ENCODE measurements at places on chromosomes 4 and X.

- DNase-seq: peak; percentile 41
These were observed 669 bp downstream of the IRF2 start for GRCh38 chr4:184473499-184474262.

DNA sequence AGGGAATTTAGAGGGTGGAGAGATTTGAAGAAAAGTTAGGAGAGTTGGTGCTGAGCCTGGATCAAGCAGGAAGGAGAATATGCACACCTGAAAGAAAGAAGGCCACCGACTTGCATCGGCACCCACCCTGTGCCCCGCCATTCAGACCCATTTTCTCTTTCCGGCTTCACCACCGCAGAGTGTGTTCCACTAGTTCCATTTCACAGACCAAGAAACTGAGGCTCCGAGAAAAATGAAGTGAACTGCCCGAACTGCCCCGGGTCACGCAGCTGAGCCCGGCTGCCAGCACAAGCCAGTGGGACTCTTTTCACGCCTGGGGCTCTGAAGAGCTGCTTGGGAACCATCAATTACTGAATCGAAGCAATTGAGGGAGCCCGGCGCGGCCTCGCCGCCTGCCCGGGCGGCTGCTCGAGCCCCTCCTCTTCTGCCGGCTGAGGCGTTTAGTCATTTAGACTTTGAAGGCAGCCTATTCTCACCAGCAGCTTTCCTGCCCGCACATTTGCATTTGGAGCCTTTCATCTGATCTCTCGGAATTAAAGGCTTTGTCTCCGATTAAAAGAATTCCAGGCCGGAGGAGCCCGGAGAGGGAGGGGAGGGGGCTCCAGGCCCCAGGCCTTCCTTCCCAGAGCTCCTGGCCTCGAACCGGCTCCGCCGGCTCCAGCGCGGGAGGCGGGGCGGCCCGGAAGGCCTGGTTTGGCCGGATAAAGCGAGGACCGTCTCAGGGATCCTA is 140.2 kb upstream of the PJA1 start:
- DNase-seq: no peak

- no peak for DNase-seq
These were observed 125.9 kb upstream of the TBL1X start for GRCh38 chrX:9338986-9339385.

DNA sequence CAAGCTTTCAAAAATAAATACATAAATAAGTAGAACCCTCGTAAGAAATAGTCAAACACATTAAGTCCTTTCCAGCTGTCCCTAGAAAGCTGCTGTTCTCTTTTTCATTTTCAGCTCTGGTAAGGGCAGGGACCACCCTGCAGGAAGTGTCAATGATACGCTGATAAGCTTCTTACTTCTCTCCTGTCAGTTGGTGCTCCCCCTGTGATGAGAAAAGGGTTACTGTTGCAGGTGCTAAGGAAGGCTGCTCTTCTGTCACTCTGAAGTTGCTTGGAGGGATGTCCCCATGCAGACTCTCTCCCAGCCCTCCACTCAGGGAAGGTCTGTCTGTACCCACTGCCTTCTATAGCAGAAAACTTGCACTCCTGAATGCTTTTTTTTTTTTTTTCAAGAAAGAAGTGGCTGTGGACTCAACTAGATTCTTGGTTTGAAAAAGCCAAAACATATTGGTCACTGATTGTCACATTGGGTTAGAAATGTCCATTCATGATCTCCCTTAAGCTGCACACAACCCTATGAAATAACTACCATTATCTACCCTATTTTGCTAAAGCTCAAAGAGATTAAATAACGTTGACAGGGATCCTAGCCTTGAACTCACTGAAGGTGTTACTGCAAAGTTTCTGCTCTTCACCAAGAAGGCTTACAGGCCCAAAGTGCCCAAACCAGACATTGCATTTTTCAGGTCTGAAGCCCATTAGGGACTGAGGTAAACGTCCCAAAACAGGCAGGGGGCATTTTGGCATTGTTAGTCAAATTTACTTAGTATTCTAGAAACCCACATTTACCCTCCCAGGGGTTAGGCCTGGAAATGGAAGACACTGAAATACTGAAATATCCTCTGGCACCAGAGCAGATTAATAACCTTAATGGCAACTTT is 1.2 kb downstream of the CXCL3 start:
- DNase-seq: no peak

DNA sequence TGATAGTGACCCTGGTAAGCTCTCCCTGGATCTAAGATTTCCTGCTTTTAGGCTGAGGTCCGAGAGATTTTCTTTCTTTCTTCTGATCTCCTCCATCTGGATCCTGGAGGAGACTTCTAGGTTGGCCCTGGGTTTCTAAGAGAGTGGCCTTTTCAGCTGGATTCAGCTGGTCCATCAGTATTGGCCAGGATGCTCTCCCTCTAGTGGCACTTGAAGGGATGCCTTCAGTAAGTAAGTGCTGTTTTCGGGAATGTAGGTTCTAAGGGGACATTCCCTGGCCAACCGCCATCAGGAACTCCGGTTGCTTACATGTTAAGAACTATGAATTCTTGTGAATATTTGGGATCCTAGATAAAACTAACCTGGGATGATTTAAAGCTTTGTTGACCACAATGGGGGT is 56.9 kb downstream of the SERTM2 start:
- no peak for DNase-seq

DNA sequence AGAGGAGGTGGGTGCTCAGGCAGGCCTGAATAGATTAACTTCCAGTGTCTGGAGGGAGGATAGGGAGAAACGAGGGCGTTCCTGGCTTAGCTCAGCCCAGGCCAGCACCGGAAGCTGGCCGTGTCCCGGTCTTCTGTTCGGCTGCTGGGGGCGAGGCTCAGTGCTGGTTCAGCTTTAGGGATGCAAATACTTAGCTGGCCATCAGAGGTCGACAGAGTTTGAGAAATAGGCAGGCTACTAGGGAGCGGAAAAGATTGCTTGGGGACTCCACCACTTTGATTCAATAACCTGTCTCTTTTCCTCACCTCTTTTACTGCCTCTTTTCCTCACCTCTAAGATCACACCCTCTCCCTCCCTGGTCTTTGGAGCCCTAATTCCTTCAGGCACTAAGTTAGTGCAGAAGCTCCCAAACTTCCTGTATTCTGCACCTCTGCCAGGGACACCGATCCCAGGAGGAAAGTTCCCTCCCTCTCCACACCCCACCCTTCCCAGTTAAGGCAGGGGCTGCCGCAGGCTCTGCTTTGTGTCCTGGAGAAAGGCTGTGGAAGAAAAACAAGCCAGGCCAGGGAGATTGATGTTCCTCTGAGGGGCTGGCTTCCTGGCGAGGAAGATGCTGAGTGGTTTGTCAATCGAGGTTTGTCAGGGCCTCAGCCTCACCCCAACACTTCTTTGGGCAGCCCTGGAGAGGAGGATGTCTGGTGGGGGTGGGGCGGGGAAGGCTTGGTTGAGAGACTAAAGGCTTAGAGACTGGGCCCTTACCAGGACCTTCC is 6.0 kb upstream of the EFNB1 start:
- DNase-seq: peak; percentile 45

GRCh38 chrX:23134136-23134535 is 134.4 kb downstream of the DDX53 start:
- no peak for DNase-seq

DNA sequence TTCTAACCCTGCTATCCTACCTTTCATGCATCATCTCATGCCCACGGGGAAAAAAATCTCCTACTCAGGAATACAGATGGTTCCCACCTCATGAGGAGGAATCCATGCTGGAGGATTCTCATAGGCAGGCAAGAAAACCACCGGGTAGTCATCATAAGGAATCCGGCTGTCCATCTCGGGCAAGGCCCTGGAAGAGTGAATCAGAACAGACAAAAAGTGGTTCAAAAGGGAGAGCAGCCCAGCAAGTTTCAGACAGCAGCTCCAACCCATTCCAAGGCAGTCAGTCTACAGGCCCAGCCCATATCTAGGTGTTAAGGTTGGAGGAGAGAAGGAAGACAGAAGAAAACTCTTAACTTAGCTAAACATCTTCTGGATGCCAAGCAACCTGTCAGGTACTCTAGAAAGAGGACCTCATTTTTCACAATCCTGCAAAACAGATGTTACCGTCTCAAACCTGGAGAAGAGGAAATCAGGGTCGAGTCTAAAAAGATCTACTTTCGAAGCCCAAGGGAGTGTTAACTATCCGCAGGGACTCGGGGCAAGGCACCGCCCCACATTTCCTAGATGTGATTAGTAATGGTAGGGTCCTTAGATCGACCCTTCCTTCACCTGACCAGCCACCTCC is 447 bp downstream of the PDZD11 start:
- DNase-seq: no peak

- DNase-seq: no peak
These were observed 19.3 kb downstream of the ZFX start for GRCh38 chrX:24168807-24169206.

- DNase-seq: no peak
These were observed 654.7 kb upstream of the IGFBP7 start for GRCh38 chr4:57764856-57765255.

Data from CD4-positive, alpha-beta T cell (primary cell).